ENCODE measurements at places on chromosomes 7 and 10.

GRCh38 chr7:24545215-24545614, 28.0 kb upstream of the PALS2 start:
- DNase-seq, result no peak

GRCh38 chr7:155631155-155631554, 13.3 kb upstream of the RBM33 start:
- no peak for DNase-seq

DNA sequence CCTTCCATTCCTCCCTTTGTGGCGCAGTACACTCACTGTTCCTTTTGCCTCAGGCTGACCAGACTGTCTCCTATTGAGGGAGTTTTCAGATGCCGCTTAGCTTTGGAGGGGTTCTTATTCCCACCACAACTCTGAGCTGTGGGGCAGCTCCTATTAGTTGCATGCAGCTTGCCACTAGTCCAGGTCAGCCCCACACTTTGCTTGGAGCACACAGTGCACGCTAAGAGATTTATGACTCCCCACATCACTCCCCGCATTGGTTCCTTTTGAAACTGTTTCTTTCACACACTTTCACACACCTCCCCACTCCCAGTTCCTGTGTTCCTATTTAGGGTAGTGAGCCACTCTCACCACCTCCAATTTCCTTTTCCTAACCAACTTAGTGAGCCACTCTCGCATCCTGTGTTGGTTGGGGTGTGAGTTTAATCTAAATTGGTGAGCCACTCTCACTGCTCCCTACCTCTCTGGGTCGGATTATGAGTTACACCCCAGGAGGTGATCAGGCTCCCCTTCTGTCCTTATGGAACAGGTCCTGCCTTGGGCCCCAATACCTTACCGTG, 10.4 kb upstream of the ZNF485 start:
- DNase-seq, result no peak

DNA sequence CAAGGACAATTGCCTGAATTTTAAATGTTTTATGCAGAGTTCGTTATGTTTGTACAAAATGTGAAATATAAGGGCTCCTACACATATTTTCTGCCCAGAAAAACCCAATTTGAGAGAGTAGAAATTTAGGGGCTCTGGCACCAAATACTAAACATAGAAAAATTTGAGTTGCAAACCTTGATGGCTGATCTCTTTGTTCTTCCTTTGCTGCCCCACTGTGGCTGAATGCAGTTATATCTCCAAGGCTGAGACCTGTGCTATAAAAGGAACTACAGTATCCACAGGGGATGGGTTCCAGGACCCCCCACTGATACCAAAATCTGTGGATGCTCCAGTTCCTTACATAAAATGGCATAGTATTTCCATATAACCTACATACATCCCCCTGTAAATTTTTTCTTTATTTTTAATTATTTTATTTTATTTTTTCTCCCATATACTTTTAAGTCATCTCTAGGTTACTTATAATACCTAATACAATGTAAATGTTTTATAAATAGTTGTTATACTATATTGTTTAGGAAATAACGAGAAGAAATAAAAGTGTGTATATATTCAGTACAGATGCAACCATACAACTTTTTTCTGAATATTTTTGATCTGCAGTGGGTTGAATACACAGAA, 22.5 kb downstream of the CFAP43 start:
- DNase-seq, result peak; percentile 31

- DNase-seq, result no peak
Measured at GRCh38 chr7:150642926-150643325, 10.7 kb upstream of the GIMAP6 start.

DNA sequence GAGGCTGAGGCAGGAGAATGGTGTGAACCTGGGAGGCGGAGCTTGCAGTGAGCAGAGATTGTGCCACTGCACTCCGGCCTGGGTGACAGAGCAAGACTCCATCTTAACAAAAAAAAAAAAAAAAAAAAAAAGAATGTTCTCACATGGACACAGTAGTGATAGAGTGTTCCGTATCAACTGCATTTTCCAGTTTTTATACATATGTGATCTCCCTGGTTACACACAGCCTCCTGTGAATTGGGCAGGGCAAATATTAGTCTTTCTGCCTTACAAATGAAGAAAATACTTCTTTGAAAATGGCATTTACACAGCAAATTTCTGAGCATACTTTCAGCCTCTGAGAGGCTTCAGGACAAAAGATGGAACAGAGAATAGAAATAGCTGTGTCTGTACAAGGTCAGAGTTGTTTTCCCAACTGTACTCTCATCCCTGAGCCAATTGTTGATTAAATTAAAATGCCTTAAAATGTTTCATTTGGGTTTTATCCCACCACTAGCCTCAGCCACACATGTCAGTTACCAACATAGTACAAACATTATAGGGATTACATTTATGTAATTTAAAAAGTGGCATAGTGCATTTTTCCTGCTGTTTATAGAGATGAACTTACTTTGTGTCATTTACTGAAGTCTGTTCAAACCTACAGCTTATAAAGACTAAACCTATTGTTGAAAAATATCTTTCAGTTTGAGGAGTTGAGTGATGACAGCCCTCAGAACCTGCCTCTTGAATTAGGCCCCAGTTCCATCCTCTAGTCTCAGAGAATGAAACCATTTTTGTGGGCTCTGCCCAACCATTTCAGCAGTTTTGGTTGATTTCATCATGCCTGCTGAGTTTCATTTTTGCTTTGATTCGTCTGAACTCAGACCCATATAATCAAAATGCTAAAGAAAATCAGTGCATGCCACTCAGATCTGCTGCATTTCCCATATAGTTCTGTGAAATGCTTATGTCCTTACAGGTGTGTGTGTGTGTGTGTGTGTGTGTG, 609.4 kb upstream of the C7orf33 start:
- no peak for DNase-seq

DNA sequence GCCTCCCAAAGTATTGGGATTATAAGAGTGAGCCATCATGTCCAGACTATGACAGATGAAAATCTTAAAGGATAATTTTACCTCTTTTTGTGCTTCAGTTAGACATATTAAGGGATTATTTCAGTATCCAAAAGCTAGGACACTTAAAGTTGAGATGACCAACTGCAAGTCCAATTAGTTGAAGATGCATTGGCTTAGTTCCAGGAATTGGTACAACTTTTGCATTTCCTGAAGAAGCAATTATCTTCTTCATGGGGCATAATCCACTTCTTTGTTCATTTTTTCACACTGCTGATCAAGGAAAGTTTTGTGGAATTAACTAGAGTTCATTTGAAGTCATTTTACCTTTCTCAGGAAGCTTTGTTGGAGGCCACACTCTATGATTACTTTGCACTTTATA, 72.0 kb upstream of the HECW1 start:
- no peak for DNase-seq

DNA sequence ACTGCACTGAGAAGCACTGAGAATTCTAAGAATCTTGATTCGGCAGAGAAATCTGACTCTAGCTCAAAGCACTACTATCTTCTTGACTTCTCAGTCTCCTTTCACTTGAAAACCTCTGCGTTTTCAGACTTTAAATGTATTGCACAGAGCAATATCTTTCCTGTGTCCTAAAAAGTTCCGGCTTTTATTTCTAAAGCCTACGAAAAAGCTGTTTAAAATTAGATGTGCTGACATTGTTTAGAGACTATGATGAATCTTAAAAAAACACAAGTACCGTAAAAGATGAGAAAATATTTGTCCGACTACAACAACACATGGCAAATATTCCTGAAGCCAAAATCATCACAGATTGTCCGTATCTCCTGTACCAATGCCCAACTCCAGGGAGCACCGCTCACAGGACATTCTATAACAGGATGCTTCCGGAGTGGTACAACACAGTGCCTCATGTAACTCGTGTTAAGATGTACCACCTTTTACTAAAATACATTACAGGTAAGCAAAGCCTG, 136.9 kb downstream of the CUBN start:
- no peak for DNase-seq

DNA sequence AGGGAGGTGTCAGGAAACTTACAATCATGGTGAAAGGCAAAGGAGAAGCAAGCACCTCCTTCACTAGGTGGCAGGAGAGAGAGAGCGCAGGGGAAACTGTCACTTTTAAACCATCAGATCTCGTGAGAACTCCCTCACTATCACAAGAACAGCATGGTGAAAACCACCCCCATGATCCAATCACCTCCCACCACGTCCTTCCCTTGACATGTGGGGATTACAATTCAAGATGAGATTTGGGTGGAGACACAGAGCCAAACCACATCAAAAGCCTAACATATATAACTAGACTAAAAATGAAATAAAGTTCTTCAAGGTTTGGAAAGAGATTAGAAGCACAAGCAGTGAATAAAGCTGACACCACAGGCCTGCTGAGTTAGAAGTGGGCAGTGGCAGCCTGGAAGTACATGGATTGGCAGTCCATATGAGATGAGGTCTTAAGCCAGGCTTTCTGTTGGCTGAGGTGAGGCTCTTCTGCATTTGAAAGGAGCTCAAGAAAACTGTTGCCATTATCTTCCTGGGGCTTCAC, 96.4 kb upstream of the MDFIC start:
- no peak for DNase-seq

- no peak for DNase-seq
Measured at GRCh38 chr7:104126411-104126841, 81.4 kb downstream of the ORC5 start.

DNA sequence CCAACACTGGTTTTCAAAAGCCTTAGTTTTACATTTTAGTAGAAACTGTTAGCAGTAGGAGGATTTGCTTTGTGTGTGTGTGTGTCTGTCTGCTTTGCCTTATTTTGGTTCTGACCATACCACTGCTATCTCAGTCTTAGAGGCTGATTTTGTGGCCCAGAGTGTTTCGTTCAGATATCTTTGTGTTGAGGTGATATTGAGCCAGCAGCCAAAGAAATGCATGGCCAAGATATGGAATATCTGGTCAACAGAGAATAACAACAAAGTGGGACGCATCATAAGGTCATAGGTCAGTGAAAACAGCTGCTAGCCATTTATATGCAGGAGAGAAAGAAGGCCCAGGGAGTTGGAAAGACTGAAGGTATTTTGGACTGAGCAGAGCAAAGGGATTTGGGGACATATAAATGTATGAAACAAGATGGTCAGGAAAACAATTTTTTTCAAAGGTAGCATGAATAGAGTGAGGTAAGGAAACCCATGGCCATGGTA, 47.7 kb downstream of the KIAA1217 start:
- DNase-seq, result no peak

DNA sequence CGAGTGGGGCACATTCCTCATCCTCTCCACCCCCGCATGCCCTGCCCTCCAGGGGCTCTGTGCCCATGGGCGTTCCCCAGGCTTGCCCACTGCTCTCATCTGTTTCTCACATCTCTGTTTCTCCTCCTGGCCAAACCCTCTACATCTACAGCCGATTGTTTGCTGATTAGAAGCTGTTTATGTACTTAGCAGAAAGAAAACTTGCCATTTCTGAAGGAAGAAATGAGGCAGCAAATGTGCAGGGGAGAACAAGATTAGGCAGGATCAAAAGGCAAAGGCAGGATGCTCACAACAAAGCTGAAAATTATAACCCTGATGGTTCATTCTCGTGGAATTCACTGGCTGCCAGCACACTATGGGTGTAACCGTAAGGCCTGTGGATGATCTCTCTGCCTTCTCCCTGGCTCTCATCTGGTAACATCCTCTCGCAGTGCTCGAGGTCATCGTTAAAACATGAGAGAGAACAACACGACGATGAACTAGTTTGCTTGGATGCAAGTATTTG, 111.6 kb upstream of the KLF14 start:
- no peak for DNase-seq

DNA sequence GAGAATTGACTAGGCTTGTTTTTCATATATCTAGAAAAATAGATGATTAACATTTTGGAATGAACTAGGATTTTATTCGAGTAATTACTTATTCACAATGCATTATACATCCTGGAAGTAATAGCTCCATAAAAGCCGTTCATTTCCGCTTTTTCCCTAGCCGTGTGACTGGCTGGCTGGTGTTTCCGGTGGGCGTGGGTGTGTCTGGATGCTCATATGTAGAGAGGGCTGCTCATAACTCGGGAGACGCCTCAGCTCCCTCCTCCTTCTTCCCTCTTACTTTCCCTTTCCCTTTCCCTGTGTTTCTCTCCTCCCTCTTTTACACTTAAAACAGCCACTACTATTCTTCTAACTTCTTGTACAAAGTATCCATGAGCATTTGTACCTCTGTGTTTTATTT, 187.7 kb upstream of the VSTM2A start:
- no peak for DNase-seq

DNA sequence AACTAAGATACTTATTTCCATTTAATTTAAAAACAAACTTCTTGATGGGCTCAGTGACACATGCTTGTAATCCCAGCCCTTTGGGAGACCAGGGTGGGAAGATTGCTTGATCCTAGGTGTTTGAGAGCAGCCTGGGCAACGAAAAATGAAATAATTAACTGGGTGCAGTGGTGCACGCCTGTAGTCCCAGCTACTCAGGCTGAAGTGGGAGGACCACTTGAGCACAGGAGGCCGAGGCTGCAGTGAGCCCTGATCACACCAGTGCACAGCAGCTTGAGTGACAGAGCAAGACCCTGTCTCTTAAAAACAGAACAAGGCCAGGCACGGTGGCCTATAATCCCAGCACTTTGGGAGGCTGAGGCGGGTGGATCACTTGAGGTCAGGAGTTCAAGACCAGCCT, 37.4 kb downstream of the AVL9 start:
- no peak for DNase-seq

All from left hindlimb (tissue), 1 donor.